ENCODE measurements at places on chromosomes 4 and X.

DNA sequence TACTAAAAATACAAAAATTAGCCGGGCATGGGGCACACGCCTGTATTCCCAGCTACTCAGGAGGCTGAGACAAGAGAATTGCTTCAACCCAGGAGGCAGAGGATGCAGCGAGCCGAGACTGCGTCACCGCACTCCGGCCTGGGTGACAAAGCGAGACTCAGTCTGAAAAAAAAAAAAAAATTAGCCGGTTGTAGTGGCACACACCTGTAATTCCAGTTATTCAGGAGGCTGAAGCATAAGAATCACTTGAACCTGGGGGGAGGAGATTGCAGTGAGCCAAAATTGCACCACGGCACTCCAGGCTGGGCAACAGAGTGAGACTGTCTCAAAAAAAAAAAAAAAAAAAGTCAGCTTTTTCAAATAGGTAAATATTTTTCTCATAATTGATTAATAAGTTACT is 71.9 kb downstream of the WDFY3 start:
- no peak for DNase-seq

DNA sequence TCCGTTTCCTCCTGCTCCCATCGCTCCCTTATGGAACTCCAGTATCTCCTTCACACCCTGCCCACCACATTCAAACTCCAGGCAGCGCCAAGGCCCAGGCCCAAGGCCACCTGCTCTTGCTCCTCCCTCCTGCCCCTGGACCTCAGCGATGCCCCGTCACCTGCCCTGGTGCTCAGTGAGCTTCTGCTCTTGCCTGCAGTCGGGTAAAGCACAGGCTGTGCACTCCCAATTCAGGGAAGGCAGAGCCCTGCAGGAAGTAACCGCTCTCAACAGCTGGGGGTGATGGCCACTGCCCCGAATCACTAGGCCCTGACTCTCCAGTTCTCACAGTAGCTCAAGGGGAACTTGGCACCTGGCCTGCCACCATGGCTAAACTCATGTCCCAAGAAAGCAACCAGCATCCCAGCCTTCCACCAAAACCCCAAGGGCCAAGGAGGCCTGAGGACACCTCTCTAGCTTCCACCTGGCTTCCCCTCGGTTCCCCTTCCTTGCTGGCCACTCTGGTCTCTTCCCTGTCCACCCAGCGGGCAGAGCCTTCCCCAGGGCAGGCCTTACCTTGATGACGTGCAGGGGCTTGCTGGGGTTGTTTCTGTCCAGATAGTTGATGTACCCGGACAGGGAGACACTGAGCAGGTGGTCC is 29.3 kb downstream of the WDR1 start:
- DNase-seq, result no peak

- no peak for DNase-seq
These were observed 10.5 kb upstream of the CHRDL1 start for GRCh38 chrX:110806145-110806544.

DNA sequence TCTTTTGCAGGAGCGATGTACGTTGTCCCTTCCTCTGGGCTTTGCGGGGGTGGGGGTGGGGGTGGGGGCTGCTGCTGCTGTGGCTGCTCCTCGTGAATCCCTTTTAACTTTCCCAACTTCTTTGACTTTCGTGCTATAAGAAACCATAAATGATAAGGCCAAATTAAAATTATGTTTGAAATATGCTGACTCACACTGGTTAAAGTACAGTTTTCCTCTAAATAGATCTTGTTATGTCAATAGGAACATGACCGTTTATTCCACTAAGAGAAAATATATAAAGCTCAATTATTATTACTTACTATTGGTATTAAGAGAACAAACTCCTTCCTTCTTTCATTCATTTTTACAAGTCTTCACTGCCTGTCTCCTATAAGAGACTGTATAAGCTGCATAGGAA is 287.4 kb downstream of the NR3C2 start:
- DNase-seq, result no peak

GRCh38 chr4:43423276-43423675 is 530.8 kb downstream of the GRXCR1 start:
- DNase-seq, result no peak

GRCh38 chrX:53268173-53268572 is 13.2 kb downstream of the IQSEC2 start:
- DNase-seq, result no peak

GRCh38 chrX:151796576-151796975 is 62.0 kb downstream of the CNGA2 start:
- no peak for DNase-seq

- DNase-seq, result no peak
These were observed 69.0 kb upstream of the LEF1 start for GRCh38 chr4:108237693-108238092.

DNA sequence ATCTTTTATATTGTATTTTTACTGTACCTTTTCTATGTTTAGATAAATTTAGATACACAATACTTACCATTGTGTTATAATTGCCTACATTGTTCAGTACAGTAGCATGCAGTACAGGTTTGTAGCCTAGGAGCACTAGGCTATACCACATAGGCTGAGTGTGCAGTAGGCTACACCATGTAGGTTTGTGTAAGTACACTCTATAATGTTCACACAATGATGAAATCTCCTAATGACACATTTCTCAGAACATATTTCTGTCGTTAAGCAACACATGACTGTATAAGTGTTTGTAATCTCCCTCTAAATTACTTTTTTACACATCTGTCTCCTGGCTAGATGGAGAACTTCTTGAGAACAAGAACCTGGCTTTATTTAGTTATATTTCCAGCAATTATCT is 40.3 kb downstream of the UCHL1 start:
- DNase-seq, result no peak

DNA sequence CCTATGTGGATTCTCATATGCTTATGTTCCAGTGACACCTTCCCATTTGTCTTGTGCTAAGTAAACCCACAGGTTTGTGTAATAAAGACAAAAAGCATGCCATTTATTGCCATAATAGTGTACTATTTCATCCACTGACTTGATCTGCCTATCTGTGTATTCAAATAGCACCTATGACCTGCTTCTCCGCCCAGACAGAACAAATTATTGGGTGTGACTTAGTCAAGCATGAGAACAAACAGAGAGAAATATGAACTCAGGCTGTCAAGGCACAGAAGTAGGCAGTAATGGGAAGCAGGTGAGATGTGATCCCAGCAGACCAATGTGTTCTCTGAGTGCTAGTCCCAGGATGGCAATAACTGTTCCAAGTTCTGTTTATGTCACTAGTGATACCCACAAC is 25.4 kb downstream of the ELOVL6 start:
- no peak for DNase-seq

GRCh38 chr4:48022192-48022799 is 5.7 kb downstream of the NIPAL1 start:
- DNase-seq, result no peak

DNA sequence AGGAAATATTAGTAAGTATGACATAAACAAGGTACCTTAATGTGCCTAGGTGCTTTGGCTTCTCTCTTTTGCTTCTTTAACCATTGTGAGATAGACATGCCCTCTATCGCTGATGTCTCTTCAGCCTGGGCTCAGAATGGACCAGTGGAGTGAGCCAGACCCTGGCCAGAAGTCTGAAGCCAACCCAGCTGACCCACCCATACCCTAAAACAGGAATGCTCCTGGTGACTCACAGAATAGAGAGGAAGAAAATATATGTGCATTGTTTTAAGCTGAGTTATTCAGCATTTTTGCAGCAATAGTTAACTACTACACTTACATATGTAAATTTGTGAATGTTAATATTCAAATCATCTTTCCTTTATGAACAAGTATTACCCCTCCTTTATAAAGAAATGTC is 167.5 kb upstream of the PCDH10 start:
- no peak for DNase-seq

DNA sequence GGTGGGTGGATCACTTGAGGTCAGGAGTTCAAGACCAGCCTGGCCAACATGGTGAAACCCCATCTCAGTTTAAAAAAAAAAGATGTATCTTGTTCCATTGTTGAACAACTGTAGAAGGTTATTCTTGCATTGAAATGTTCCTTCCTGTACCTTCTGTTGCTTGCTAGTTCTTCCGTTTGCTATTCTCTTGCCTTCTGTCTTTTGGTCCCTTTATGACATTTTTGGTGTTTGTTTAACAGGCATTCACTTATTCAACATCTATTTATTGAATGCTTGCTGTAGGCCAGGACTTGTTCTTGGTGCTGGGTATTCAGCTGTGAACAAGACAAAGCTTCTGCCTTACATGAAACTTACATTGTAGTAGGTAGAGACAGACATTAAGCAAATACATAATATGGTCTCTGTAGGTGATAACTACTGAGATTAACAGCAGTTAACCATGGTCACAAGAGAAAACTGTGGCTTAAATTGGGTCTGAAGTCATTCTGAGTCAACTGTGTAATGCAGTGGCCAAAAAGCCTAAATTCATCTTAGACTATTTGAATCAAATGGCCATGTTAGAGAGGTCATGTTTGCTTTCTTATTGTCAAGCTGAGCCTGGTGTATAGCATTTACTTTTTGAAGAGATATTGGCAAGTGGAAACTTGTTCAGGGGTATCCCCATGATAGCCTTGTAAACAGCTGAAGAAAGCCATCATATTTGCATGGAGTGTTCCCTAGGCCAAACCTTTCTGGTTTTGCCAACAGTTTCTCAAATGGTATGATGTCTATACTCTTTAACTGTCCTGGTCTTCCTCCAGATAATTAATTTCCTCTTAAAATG is 35.6 kb downstream of the GAB1 start:
- no peak for DNase-seq

DNA sequence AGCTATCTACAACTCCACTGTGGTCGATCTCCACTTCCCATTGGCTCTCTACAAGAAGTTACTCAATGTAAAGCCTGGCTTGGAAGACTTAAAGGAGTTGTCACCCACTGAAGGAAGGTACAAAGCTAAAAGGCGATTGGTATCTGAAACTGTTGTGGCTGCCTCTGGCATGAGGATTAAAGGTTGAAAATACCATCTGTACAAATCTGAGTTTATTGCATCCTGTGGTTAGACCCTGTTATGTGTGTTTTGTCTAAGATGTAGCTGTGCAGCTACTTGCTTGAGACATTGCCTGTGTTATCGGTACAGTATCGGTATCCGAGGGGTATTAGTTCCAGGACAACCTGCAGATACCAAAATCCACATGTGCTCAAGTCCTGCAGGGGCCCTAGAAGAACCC is 16.4 kb downstream of the NAP1L5 start:
- no peak for DNase-seq

- no peak for DNase-seq
These were observed 1194.6 kb downstream of the ADGRL3 start for GRCh38 chr4:62394766-62395165.

DNA sequence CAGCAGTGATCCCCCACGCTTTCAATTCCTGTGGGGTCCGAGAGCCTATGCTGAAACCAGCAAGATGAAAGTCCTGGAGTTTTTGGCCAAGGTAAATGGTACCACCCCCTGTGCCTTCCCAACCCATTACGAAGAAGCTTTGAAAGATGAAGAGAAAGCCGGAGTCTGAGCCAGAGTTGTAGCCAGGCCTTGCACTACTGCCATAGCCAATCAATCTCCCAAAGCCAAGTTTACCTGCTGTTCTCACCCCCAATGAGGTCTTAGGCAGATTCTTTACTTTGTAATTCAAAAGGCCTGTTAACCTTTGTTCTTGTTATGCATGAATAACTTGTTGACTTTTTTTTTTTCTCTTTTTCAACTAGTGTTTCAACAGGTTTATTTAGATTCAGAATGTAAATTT is 4.0 kb downstream of the MAGEB2 start:
- no peak for DNase-seq

DNA sequence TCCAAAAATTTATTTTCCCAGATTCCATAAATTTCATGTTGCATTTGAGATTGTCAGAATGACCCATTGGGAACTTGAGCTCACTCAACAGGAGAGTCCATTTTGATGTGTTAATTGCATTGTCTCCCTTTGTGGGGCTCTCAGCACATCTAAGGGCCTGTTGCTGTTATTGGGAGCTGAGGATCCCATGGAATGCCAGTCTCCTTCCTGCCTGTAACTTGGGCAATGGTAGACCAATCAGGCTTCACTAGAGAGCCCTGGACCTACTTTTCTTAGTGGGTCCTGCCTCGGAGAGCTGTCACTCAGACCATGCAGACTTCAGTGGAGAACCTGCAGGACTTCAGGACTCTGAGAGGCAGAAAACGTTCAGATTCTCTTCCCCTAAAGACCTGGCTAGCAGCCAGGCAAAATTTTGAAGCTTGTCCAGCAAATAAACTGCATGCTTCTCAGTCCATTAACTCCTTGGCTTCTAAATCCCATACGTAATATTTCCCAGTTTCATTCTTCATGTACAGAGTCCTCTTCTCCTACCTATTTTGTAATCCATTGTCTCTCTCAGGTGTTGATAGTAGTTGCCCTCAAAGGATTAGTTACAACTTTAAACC is 25.1 kb downstream of the OCRL start:
- no peak for DNase-seq

GRCh38 chrX:129833153-129833990 is 10.3 kb downstream of the ZDHHC9 start:
- no peak for DNase-seq

DNA sequence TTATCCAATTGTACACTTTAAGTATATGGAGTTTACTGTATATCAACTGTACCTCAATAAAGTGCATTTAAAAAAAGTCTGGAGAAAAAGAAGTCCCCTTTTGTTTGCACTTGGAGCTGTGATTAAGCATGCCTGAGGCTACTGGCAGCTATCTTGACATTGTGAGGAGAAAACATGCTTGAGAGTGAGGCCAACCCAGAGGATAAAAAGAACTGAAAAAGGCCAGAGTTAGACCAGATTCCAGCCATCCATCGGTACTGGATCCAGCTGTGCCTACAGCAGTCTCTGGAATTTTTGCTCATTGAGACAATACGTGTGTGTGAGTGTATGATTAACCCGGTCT is 57.4 kb downstream of the LGI2 start:
- DNase-seq, result no peak

DNA sequence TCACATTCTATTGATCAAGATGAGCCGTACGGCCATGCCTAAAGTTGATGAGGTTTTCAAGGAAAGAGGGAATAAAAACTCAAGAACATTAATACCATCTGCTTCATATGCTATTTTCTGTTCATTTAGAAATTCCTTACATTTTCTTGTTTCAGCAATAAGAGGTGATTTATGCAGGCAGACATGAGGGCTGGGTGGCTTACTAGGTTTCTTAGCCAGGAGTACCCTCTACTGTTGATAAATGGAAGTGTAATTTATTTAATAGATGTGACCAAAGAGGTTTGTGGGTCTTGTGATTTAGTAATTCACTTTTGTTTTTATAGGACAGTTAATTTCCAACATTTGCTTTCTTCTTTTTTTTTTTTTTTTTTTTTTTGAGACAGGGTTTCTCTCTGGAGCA is 6.4 kb upstream of the SMIM9 start:
- DNase-seq, result no peak

GRCh38 chrX:150958177-150958576 is 25.0 kb upstream of the HMGB3 start:
- DNase-seq, result no peak

- DNase-seq, result no peak
These were observed 145.4 kb upstream of the MAP3K15 start for GRCh38 chrX:19660604-19661255.

- DNase-seq, result no peak
These were observed 393.5 kb upstream of the PITX2 start for GRCh38 chr4:111016416-111016815.

GRCh38 chrX:38285649-38286048 is 41.7 kb downstream of the RPGR start:
- DNase-seq, result no peak

GRCh38 chr4:76028350-76028765 is 5.1 kb upstream of the CXCL10 start:
- DNase-seq, result no peak

- no peak for DNase-seq
These were observed 104.0 kb upstream of the WDR17 start for GRCh38 chr4:175961604-175962003.

- no peak for DNase-seq
These were observed 25.2 kb downstream of the YTHDC1 start for GRCh38 chr4:68324519-68325262.

- DNase-seq, result no peak
These were observed 254.5 kb downstream of the RAPGEF2 start for GRCh38 chr4:159357350-159357749.
